Stimulated activated CD4-positive, alpha-beta T cell treated with anti-CD3 and anti-CD28 coated beads, Interleukin-12 subunit alpha, Interleukin-12 subunit beta, amount 100 ng/mL, for 4 hours (primary cell): ENCODE measurements at places on chromosomes 12 and 14.

- no peak for DNase-seq
Measured at GRCh38 chr12:3173008-3173553, 95.9 kb downstream of the TSPAN9 start.

- no peak for DNase-seq
Measured at GRCh38 chr12:58030566-58031279, 89.4 kb downstream of the ATP23 start.

DNA sequence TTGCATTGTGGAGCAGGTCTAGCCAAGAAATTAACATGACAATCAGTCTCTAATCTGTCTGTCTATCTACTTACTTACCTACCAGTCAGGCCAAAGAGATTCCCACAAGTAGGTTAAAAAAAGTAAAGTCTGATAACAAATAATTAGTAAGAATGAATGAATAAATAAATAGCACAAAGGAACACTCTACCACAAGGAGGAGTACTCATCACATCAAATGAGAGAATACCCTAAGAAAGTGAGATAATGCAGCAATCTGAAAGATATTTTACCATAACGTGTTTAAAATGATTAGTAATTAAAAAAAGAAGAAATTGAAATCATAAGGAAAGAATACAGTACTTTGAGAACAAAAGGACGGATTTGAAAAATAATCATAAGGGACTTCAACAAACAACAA, 187.2 kb downstream of the SYNE2 start:
- DNase-seq, result no peak

DNA sequence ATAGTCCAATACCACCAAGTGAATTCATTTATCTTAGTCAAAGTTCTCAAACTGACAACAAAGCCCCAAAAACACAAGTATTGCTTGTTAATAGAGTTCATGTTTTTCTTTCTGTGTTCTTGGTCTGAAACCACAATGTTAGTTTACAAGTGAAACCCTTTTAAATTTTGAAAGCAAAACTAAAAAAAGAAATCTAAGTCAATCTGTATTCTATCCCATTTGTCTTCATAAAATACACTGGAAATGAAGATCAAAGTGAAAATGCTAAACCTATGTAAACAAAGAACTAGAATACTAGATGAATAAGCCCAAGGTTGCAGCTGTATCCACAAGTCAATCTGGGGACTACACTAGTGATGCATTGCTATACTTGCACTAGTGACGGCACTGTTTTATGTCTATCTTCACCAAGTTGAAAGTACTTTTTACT, 10.4 kb downstream of the MAP4K5 start:
- no peak for DNase-seq

GRCh38 chr12:108321688-108322087, 17.4 kb downstream of the CMKLR1 start:
- DNase-seq, result no peak

GRCh38 chr14:29650554-29651269, 276.9 kb downstream of the PRKD1 start:
- no peak for DNase-seq

GRCh38 chr12:94616203-94616729, 34.1 kb downstream of the TMCC3 start:
- no peak for DNase-seq

GRCh38 chr12:109830267-109830666, 2.9 kb downstream of the TRPV4 start:
- DNase-seq, result no peak

- DNase-seq, result no peak
Measured at GRCh38 chr14:94876306-94876705, 106.4 kb upstream of the GSC start.

DNA sequence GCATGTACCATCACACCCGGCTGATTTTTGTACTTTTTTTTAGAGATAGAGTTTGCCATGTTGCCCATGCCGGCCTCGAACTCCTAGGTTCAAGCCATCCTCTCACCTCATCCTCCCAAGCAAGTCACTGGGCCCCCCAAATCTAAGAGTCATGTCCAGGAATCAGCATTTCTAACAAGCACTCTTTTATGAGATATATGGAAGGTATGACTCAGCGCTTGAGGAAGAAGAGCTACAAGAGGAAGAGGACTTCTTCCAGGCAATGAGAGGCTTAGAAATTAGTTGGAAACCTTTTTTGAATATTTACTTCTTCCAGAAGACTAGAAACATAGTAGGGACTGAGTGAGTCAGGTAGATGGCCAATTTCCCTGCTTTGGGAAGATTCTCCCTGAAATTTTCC, 114.5 kb downstream of the HMGA2 start:
- no peak for DNase-seq

GRCh38 chr12:71183018-71183417, 25.2 kb upstream of the TSPAN8 start:
- no peak for DNase-seq

GRCh38 chr12:64742416-64742815, 16.8 kb downstream of the GNS start:
- no peak for DNase-seq

GRCh38 chr12:24356240-24356804, 406.9 kb upstream of the SOX5 start:
- no peak for DNase-seq
